ENCODE measurements at places on chromosomes 5 and 9. TPM values are rescaled to one million over a fixed set of nuclear protein-coding genes. Genes with fewer than 3 reads are reported as not detected.
A peak's percentile ranks its signal among the peaks of the same experiment; 100 is the strongest.

- DNase-seq: peak; percentile 96
These were observed 978 bp upstream of the PBX3 start for GRCh38 chr9:125746017-125746773.

GRCh38 chr5:136114414-136115125 lies 18.1 kb upstream of the SMAD5 start:
- no peak for DNase-seq

DNA sequence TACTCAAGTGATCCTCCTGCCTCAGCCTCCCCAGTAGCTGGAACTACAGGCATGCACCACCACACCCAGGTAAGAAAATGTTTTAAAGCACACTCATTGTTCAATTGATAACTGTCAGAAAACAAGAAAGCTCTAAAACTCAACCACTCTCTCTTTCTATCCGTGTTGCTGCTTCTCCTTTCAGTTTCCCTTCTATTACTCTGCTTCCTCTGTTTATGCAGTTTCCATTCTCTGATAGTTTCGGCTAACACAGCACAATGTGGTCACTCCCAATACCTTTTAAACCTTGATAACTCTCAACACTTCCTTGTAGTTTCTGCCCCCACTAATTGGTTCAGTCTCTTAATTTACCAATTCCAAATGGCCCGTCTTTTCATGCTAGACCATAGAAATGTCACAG lies 59.2 kb upstream of the NR4A3 start:
- DNase-seq: no peak

- peak; percentile 82 for DNase-seq
These were observed 12.9 kb downstream of the TCF7 start for GRCh38 chr5:134127376-134127861.

DNA sequence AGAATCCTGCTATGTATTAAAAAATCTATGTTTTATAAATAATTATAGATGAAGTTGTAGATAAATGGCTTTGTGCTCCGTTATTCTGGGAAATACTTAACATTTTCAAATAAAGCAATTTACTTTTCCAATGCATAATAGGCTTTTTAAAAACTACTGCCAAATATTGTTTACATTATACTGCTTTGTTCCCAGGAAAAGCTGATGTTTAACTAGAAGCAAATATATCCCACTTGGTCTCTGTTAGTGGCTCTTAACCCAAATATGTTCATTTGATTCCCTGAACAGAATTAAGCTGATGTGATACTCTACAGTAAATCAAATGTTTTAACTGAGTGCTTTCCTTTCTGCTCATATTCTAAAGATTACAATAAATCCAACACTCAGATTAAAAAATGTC lies 326.3 kb downstream of the SLCO4C1 start:
- no peak for DNase-seq

- DNase-seq: no peak
These were observed 81.1 kb downstream of the SLF1 start for GRCh38 chr5:94699562-94699961.

- no peak for DNase-seq
These were observed 5.6 kb downstream of the FRRS1L start for GRCh38 chr9:109161471-109161870.

DNA sequence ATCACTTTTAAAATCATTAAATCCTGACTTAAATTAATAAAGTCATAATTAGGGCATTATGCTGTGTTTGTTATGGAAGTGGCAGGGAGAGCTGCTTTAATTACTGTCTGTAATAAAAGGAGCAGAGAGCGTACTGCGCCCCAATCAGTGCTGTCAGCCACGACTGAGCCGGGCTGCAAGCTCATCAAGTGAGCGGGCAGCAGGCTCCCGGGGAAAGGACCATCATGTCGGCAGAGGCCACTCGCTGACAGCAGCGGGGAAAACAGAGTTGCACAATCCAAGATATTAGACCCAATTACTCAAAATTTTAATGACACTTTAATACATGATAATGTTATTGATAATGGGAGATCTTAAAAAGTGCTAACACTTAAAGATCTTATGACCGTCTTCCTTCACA lies 181.6 kb downstream of the AP3B1 start:
- DNase-seq: no peak

DNA sequence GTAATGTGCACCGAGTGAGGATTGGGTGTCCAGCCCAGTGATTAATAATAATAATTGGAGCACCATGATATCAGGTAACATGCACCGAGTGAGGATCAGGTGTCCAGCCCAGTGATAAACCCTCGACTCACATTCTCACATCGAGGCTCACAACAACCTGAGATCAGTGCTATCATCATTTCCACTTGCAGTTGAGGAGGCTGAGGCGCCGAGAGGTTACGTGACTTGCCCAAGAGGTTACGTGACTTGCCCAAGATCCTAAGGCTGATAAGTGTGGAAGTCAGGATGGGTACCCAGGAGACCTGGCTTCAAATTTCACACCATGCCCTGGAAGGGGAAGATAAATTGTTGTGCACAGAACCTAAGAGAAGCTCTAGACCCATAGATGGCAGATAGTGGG lies 189.4 kb downstream of the MED10 start:
- DNase-seq: no peak

DNA sequence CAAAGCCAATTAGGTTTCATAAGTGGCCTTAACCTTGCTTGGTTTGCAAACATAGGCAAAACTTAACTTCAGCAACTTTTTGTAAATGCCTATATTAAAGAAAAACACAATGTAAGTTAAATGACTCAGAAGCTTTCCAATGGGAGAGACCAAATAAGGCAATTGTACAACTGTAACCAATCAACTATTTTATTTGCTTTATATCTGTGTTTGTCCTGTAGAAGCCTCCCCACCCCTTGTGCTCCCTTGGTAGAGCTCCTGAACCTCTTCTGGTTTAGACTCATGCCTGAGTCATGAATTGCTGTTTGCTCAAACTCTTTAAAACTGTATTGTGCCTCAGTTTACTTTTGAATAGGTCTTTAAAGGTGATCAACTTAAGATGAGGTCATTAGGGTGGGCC lies 3.0 kb upstream of the C1QTNF3 start:
- no peak for DNase-seq

DNA sequence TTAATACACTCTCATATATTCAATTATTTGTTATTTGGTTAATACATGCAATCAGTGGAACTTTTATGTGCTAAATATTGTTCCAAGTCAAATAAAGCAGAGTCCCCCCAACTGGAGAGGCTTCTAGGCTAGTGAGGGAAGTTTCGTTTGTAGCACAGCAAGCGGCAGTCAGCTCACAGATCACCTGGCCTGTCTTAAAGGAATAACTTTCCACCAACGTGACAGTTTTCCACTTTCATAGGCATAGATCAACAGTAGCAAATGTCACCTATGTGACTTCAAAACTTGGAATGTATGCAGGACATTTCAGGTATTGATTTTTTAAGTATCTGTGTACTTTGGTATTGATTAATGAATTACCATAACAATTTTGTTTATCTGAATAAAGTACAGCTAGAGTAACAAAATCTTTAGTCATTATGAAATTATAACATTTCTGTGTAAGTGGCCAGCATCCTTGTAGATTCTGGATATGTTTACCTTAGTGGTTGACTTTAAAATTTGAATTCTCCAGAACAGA lies 129.7 kb upstream of the VCAN start:
- DNase-seq: no peak

- no peak for DNase-seq
These were observed 57.4 kb downstream of the PSMB7 start for GRCh38 chr9:124357721-124358361.

DNA sequence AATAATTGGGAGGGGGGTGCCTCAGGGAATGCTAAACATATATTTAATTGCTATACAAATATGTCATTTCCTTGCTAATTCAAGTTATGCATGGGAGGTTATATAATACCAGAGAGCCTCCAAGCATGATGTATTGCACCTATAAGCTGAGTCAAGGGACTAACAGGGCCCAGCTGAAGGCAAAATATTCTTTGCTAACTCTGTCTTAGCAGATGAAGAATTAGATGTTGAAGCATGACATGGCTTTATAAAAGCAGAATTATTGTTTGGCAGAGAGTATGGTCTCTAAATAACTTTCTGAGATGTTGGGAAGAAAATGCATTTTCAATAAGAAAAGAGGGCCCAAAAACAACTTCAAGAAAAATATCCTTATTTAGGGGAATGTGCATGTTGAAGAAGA lies 60.4 kb downstream of the SGCD start:
- no peak for DNase-seq

DNA sequence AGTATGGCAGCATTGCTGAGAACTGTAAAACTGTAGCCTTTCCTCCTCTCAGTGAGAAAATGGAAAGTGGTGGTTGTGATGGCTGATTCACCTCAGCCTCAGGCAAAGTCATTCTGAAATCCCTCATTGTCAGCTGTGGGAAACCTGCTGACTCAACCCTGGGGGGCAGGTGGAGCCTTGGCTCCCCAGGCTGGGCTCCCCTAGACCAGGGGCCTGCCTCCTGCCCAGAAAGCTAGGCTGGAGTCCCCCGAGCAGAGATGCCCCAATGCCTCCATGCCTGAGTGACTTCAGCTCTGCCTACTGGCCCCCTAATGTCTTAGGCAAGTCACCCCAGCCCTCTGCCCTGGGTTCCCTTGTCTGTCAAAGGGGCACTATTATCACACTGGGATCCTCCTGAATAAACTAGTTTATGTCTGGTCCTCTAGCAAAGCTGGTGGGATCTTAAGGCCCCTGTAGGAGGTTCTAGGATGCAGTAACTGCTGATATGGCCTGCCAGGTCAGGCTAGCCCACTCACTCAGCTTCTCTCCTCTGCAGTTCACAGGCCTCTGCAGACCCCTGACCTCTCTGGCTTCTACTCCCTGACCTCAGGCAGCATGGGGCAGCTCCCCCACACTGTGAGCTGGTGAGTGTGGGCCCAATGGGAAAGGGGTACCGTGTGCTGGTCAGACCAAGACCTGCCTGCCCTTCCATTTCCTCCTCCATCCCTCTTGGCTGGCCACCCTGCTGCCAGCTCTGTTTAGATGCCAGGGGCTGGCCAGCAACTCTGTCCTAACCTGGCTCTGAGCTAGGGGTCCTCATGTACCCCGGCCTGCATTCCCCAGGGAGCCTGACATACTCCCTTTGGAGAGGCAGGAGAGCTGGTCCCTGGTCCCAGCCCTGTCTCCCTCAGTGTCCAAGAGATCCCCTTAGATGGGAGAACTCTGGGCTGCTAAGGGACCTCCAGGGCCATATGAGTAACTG lies 24.2 kb downstream of the TCF7 start:
- DNase-seq: peak; percentile 24

GRCh38 chr5:73314395-73315257 lies 134.0 kb downstream of the FOXD1 start:
- no peak for DNase-seq

- no peak for DNase-seq
These were observed 53.0 kb upstream of the RUSC2 start for GRCh38 chr9:35436933-35437332.

GRCh38 chr5:178182158-178182876 lies 4.9 kb downstream of the GMCL2 start:
- DNase-seq: no peak

DNA sequence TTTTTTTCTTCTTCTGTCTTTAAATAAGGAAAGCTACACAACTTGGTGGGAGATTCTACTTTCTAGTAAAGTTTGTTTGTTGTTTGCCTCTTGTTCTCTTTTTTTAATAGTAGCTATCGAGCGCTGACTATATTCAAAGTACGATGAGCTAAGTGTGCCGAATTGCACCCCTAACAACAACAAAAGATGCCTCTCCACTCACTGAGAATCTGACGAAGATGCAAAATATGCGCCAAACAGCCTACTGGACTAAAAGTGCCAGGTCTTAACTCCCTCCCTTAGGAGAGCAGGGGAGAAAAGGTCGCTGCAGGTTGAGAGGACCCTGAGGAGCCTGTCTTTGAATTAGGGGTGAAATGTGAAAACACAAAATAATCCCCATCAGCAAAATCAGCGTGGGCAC lies 713.8 kb upstream of the WWC1 start:
- DNase-seq: no peak

DNA sequence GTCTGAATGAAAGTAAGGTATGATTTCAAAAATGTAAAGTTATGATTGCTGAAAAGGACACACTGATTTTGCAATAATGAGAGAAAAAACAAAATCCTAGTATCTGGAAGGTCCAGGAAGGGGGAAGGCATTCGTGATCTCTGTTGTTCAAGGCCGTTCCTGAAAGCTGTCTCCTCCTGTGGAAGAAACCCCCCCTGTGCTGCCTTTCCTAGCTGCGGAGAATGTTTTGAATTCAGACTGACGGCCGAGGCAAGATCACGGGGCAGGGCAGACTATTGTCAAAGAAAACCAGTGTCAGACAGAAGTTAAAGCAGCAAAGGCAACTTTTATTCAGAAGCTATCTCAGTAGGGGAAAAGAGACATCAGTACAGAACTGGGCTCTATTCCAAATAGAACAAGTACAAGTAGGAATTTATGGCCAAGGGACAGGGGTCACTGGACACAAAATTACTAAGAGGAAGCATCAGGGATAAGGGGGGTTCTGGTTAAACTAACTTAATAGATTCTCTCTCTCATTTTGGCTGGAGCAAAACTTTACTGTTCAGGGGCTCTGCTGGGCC lies 61.9 kb upstream of the IGFBPL1 start:
- no peak for DNase-seq

DNA sequence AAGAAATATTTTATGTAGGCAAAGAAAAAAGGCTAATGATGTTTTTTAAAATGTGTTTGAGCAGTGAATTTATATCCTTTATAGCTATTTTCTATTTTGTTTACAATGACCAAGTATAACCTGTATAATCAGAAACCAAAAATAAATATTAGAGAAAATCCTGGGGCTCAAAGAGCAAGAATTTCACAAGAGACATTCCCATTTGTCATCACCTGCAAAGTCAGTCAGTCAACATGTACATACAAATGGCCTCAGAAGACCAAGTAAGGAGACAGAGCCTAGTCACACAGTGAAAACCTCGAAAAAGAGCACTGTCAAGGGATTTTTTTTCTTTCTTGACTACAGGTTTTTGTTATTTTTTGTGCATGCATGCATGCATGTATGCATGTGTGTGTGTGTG lies 231.4 kb downstream of the GLIS3 start:
- no peak for DNase-seq

- no peak for DNase-seq
These were observed 1176.4 kb upstream of the CDH18 start for GRCh38 chr5:21164425-21164824.

FST gene
- total RNA-seq: 2.3 TPM

IL17B gene
- 2.3 TPM for total RNA-seq

DRD1 gene
- total RNA-seq: not detected

NR2F1 gene
- total RNA-seq: 43.2 TPM

C9orf153 gene
- total RNA-seq: not detected

RASA1 gene
- total RNA-seq: 21.2 TPM

STK32A gene
- 1.9 TPM for total RNA-seq

PCSK1 gene
- total RNA-seq: 1.4 TPM

IFNB1 gene
- not detected for total RNA-seq

SLC44A1 gene
- 18.3 TPM for total RNA-seq

All from right cardiac atrium (tissue), 5 donors.